ENCODE measurements at places on chromosomes 4 and X.

DNA sequence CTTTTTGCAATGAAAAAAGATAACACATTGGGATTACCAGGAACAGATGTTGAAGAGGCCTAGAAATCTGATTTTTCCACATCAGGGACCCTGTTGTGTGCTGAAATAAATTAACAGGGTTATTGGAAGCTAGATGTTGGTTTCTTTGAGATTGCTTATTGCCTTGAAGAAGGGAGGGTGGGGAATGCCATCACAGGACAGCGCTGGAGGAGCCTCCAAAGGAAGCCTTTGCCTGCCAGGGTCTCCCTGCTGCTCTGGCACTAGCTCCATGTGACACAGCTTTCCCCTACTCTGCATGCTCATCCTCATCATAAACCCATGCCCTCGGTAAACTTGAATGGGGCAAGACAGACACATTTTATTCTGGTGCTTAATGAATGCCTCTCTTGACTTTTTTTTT, 76.1 kb downstream of the MID1IP1 start:
- no peak for DNase-seq

DNA sequence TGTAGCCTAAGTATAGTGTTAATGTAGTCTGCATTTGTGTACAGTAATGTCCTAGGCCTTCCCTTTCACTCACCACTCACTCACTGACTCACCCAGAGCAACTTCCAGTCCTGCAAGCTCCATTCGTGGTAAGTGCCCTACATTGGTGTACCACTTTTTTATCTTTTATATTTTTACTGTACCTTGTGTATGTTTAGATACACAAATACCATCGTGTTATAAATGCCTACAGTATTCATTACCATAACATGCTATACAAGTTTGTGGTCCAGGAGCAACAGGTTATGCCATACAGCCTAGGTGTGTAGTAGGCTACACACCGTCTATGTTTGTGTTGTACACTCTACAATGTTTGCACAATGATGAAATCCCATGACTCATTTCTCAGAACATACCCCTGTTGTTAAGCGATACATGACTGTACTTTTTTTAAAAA, 15.4 kb downstream of the TSPAN5 start:
- DNase-seq: peak; percentile 52

GRCh38 chrX:74925225-74926088, at the start of gene NEXMIF:
Gene NEXMIF (minus strand): TSS chrX:74925452.
- DNase-seq: no peak

DNA sequence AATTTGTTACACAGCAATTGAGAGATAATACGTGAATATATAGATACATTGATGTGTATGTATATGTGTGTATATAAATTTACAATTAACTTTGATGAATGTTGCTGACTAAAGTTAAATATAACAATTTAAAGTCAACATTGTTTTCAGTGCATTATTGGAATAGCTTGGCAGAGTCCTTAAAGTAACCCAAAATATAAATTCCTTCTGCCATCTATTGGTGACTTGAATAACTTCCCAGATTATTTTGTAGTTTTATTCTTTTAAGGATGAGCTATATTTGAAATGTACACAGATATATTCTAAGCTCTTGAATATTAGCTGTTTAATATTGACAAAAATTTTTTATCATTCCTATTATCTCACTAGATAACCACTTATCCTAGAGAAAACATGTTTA, 298.2 kb upstream of the FSTL5 start:
- DNase-seq: no peak

DNA sequence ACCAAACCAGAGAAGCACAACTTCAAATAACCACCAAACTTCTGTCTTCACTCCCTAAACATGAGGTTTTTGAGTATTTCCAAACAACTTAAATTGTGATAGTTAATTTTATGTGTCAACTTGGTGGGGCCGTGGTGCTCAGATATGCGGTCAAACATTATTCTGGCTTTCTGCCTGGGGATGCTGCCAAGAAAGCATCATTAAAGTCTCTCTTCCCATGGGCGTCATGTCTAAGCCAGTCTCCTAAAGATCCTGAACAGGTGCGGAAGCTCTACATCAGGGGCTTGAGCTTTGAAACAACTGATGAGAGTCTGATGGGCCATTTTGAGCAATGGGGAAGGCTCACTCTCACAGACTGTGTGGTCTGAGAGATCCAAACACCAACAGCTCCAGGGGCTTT, 24.1 kb upstream of the SOD3 start:
- DNase-seq: no peak

- no peak for DNase-seq
Measured at GRCh38 chrX:101394372-101394771, 3.6 kb downstream of the RPL36A start.

DNA sequence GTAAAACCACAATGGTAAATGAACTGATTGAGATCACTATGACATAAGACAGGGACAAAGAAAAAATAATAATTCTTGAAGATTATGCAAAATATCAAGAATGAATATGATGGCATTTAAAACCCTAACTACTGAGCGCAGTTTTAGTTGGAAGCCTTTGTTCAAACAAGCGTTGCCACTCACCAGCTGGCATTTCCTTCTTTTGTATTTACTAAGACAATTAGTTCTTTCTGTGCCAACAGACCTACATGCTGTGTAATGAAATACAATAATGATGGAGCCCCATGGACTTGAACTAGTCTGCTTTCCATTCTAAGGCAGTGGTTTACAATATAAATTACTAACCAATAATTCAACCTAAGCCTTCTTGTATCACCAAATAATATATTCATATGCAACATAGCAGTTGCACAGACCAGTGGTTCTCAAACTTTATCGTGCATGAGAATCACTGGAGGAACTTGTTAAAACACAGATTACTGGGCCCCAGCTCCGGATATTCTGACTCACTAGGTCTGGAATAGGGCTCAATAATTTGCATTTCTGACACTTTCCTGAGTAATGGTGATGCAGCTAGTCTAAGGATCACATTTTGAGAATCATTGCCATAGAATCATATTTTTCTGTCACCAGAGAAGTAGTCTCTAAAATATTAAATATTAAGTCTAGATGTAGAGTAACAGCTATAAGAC, 196.4 kb upstream of the MAGEB18 start:
- no peak for DNase-seq

- no peak for DNase-seq
Measured at GRCh38 chr4:88809576-88810219, 112.1 kb upstream of the NAP1L5 start.

- DNase-seq: peak; percentile 15
Measured at GRCh38 chr4:173119818-173120217, 48.8 kb upstream of the GALNT7 start.

- no peak for DNase-seq
Measured at GRCh38 chrX:5388087-5388486, 840.6 kb downstream of the NLGN4X start.

- DNase-seq: no peak
Measured at GRCh38 chr4:123043793-123044425, 121.5 kb upstream of the NUDT6 start.

DNA sequence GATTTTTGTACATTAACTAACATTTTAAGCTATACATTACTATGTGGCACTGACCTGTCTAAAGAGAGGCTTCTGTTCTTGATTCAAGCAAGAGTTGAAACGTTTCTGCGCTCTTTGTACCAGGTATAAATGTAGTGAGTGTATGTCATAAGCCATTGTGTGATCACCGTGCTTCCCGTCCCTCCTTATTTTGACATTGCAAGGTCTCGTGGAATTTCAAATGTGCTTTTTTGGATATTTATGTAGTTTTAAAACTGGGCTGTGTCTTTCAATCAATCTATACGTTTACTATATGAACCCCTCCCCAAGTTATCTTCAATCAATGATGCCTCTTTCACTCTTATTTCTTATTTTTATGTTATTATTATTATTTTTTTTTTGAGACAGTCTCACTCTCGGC, at the start of gene KLHL15:
TSS of gene KLHL15 (minus strand) at position 101 of the 400 bp plus-strand sequence. CDS start 20,493 bp downstream, outside the sequence.
- DNase-seq: no peak

- DNase-seq: peak; percentile 98
Measured at GRCh38 chr4:120007191-120007871, 59.3 kb downstream of the MAD2L1 start.

- DNase-seq: peak; percentile 24
Measured at GRCh38 chrX:22063284-22063683, 31.2 kb downstream of the PHEX start.

DNA sequence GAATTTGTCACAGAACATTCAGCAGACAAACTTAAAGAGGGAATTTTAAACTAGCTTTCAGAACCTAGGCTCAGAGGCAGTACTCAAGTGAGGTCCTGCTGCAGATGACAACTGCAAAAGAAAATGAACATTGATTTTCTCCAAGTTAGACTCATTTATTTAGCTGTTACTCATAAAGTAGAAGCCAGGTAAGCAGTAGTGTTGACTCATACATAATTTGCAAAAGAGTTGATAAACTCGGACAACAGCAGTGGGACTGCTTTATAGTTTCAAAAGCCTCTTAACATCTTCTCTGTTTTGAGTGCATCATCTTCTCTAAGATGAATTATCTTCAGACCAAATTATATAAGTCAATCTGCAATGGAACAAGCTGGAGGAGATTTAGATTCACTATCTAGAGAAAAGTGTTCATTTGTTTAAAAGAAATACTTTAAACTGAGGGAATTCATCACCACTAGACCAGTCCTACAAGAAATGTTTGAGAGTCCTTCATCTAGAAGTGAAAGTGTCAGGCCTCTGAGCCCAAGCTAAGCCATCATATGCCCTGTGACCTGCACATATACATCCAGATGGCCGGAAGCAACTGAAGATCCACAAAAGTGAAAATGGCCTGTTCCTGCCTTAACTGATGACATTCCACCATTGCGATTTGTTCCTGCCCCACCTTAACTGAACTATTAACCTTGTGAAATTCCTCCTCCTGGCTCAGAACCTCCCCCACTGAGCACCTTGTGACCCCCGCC, 49.5 kb downstream of the COQ2 start:
- DNase-seq: no peak

DNA sequence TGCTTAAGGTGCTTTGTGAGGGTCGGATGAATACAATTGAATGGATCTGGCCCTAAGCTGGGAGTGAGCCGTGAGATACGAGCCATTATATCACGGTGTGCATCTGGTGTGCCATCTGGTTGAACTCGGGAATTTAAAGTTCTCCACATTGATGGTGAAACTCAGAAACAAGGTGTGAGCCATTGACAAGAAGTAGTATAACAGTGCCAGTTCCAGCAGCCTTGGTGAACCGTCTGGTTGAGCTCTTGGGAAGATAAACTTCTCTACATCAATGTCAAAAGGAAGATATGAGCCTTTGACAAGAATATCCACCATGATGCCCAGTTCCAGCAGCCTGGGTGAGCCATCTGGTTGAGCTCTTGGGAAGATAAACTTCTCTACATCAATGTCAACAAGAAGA, 5.0 kb upstream of the CSF2RA start:
- DNase-seq: no peak
